B cell (primary cell): ENCODE measurements at places on chromosomes 5 and 9. TPM values are rescaled to one million over a fixed set of nuclear protein-coding genes. Genes with fewer than 3 reads are reported as not detected.

The DNAH5 gene
- not detected in 2 replicates for polyA plus RNA-seq

The FSTL4 gene
- polyA plus RNA-seq: 0.31 and 0.40 TPM in 2 replicates

The TNFSF15 gene
- polyA plus RNA-seq: 0.01 and 0.03 TPM in 2 replicates

The LMAN2 gene
- 82.8 and 123 TPM in 2 replicates for polyA plus RNA-seq

The DNAJB5 gene
- 0.58 and 0.94 TPM in 2 replicates for polyA plus RNA-seq

The PCDHGA7 gene
- polyA plus RNA-seq: 0.23 and 0.49 TPM in 2 replicates

The DEPDC1B gene
- polyA plus RNA-seq: 0.04 TPM in 2 replicates

The CDC20B gene
- polyA plus RNA-seq: 0.09 TPM in 1 of 2 replicates, not detected in the other

The EDIL3 gene
- polyA plus RNA-seq: not detected in 2 replicates

The SLC30A5 gene
- polyA plus RNA-seq: 12.5 and 26.9 TPM in 2 replicates

The ELAVL2 gene
- not detected in 2 replicates for polyA plus RNA-seq

The NR2F1 gene
- polyA plus RNA-seq: not detected in 2 replicates

The BRINP1 gene
- not detected in 2 replicates for polyA plus RNA-seq

The PLPP7 gene
- polyA plus RNA-seq: 0.57 and 0.59 TPM in 2 replicates

The PRELID1 gene
- polyA plus RNA-seq: 64.7 and 86.8 TPM in 2 replicates

The PCSK1 gene
- polyA plus RNA-seq: not detected in 2 replicates

The MARVELD2 gene
- polyA plus RNA-seq: 0.13 and 0.19 TPM in 2 replicates

The TENT4A gene
- polyA plus RNA-seq: 18.5 and 31.9 TPM in 2 replicates

The RRAGA gene
- 20.6 and 29.5 TPM in 2 replicates for polyA plus RNA-seq

The UNC13B gene
- polyA plus RNA-seq: 0.14 and 0.19 TPM in 2 replicates

The SHISAL2B gene
- polyA plus RNA-seq: not detected in 2 replicates

The LRRC19 gene
- polyA plus RNA-seq: not detected in 2 replicates

The EIF4E1B gene
- polyA plus RNA-seq: not detected in 2 replicates

The GBA2 gene
- 110 and 114 TPM in 2 replicates for polyA plus RNA-seq

The BSPRY gene
- 0.42 and 0.78 TPM in 2 replicates for polyA plus RNA-seq

The OR1L1 gene
- not detected in 2 replicates for polyA plus RNA-seq

The STPG3 gene
- polyA plus RNA-seq: not detected in 2 replicates

The TAF11L8 gene
- not detected in 2 replicates for polyA plus RNA-seq

The MEF2C gene
- 97.4 and 113 TPM in 2 replicates for polyA plus RNA-seq

The PAEP gene
- not detected in 2 replicates for polyA plus RNA-seq

The RNF208 gene
- 0.97 and 1.1 TPM in 2 replicates for polyA plus RNA-seq

The CARTPT gene
- not detected in 2 replicates for polyA plus RNA-seq

The PCDHB1 gene
- polyA plus RNA-seq: not detected in 2 replicates

The EPB41L4B gene
- polyA plus RNA-seq: not detected in 2 replicates

The HDAC3 gene
- polyA plus RNA-seq: 94.0 and 119 TPM in 2 replicates

The SPATA31C2 gene
- polyA plus RNA-seq: not detected in 2 replicates

The IL3 gene
- polyA plus RNA-seq: not detected in 2 replicates

The C5orf52 gene
- polyA plus RNA-seq: not detected in 2 replicates

The TMED7 gene
- 17.3 and 30.6 TPM in 2 replicates for polyA plus RNA-seq

The C5orf63 gene
- 7.0 and 10.3 TPM in 2 replicates for polyA plus RNA-seq

The CEMIP2 gene
- 35.4 and 61.3 TPM in 2 replicates for polyA plus RNA-seq

The PCDHB8 gene
- polyA plus RNA-seq: not detected in 2 replicates

The IL9 gene
- polyA plus RNA-seq: not detected in 2 replicates

The FOXD4L4 gene
- 0.15 TPM in 1 of 2 replicates, not detected in the other for polyA plus RNA-seq

The MRPL50 gene
- 4.0 and 4.1 TPM in 2 replicates for polyA plus RNA-seq

The SLC6A18 gene
- not detected in 2 replicates for polyA plus RNA-seq

The SLC6A3 gene
- 0.01 and 0.19 TPM in 2 replicates for polyA plus RNA-seq

The TMEM250 gene
- 5.6 and 11.1 TPM in 2 replicates for polyA plus RNA-seq

The G3BP1 gene
- 12.2 and 12.7 TPM in 2 replicates for polyA plus RNA-seq

The ACSL6 gene
- polyA plus RNA-seq: 0.03 and 0.72 TPM in 2 replicates

The RPS14 gene
- polyA plus RNA-seq: 5,742 and 6,881 TPM in 2 replicates

The PHYHD1 gene
- polyA plus RNA-seq: 2.0 and 4.4 TPM in 2 replicates

The NTNG2 gene
- 5.0 and 8.9 TPM in 2 replicates for polyA plus RNA-seq
